ENCODE measurements at places on chromosomes 5 and 9.
A peak's percentile ranks its signal among the peaks of the same experiment; 100 is the strongest.

DNA sequence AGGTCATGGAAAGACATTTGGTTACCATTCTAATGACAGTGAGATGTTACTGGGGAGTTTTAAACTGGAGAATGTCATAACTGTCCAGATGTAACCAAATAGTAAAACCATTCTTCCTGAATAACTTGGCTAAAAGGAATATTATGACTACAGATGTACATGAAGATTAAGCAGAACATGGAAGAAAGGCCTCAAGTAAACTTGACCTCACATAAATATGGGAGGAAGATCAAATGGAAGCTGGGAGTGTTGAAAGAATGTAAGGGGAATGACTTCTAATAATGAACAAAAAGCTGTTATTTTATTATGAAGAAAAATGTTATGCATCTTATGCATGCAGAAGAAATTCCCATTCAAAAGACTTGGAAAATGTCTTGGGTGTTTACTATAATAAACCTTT, 107.7 kb upstream of the CDKN2B start:
- ATAC-seq = no peak

- no peak for ATAC-seq
These were observed 7.3 kb downstream of the CSF1R start for GRCh38 chr5:150078802-150079689.

- no peak for ATAC-seq
These were observed 63.7 kb downstream of the CXXC5 start for GRCh38 chr5:139711906-139712224.

DNA sequence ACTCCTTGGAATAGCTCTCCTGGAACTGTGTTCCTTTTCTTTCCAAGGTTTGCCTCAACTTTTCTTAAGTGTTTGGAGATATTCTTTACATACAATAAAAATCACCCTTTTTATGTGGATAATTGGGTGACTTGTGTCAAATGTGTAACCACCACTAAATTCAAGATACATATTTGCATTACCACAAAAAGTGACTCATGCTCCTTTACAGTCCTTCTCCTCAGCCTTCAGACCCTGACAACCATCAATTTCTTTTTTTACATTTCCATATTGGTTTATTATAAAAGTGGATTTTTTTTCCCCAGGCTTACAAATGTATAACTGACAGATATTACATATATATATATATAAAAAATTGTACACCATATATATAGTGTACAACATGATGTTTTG, 372.0 kb upstream of the KCNN2 start:
- ATAC-seq = no peak

GRCh38 chr9:33320568-33321261, 30.4 kb downstream of the NFX1 start:
- no peak for ATAC-seq

GRCh38 chr5:84303315-84303714, 81.4 kb downstream of the EDIL3 start:
- ATAC-seq = no peak

DNA sequence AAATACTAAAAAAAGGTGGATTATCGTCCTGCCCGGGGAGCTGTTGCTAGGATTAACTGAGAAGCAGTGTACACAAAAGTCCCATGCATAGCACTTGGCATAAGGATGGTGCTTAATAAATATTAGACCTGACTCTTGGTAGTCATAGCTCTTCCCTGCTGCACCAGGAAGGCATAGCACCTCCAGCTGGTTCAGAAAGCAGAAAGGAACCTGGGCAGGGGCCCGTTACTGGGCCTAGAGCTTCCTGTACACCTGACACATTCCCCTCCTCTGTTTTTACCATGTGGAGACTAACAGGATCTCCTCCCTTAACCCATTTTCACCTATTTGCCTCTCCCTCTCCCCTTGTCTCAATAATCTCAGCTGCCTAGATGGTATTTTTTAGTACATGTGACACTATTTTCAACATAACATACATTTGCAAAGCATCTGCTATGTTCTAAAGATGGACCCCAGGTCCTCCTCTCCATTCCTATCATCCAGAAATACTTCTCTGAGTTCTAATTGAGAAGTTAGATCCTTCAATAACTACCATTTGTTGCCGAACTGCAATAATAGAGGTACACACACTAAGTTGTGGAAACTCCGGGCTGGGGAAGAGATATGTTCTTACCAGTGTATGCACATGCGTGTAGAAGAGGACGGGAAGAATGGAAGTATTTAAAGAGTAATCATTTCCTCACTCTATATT, 3.2 kb upstream of the ANP32B start:
- no peak for ATAC-seq

DNA sequence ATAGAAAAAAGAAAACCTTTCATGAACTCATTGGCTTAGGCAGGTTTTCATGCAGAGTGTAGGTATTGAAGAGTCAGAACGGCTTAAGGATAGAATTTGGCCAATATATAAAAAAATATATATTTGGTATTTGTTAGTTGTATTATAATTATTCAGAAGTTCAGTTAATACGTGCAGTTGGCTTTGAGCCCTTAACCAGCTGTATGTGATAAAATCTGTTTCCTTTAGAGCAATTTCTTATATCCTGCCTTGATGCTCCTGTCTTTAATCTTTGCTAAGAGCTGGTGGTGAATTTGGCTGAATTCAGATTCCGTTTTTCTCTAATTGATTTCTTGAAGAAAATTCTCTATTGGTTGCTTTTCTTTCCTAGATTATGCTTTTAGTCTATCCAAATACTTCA, 3.7 kb downstream of the ANXA1 start:
- ATAC-seq = no peak

DNA sequence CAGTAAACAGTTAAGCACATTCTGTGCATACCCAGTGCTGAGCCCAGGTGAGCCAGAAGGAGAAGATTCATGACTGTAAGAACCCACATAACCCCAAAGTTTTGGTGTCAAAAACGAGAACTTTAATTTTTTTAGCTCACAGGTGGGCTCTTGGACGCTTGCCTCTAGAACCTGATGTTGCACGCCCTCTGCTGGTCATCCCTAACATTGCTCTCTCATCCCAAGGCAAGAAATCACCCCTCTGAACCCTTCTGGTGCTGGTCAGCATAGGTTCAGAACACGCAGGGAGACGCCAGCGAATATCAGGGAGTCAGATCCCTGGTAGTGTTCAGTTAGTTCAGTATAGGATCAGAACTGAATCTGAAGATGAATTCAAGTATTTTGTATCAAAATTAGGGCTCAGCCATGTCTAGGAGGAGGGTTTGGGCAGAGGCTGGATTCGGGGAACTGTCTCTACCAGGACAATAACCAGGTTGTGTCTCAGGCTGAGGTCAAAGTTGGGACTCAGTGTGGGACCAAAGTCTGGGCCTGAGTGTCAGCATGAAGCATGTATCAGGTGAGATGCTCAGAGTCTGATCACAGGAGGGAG, 4.1 kb upstream of the DNAJB5 start:
- ATAC-seq = no peak

- ATAC-seq = no peak
These were observed 33.9 kb upstream of the SH3PXD2B start for GRCh38 chr5:172488221-172488620.

DNA sequence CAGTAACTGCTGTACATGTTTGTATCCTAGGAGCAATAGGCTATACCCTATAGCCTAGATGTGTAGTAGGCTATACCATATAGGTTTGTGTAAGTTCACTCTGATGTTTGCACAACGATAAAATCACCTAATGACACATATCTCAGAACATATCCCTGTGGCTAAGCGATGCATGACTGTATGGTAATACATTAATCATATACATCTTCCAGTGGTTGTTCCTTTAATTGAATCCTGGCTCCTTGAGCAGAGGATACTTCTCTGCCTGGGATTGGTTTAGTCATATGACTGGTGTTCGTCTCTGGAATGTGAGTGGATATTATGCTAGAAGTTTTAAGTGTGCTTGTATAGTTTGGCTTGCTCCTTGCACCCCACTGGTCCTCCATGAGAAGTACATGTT, 425.8 kb downstream of the MAN2A1 start:
- ATAC-seq = no peak

DNA sequence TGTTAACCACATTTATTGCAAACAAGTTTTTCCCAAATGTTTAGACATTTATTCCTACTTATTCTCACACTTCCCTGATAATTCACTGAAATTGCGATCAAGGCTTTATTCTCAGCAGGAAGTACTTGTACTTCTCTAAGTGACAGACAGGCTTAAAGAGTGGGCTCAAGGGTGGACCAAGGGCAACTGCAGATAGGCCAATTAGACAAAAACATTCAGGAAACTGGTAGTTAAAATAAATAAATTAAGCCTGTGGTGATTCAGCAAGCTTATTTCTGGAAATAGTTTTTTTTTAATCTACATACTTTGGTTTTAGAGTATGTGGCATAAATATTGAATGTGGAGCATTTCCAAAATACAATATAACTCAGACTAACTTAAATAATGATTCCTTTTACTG, 136.1 kb downstream of the UGCG start:
- no peak for ATAC-seq

GRCh38 chr5:22596404-22596970, 256.7 kb downstream of the CDH12 start:
- no peak for ATAC-seq

DNA sequence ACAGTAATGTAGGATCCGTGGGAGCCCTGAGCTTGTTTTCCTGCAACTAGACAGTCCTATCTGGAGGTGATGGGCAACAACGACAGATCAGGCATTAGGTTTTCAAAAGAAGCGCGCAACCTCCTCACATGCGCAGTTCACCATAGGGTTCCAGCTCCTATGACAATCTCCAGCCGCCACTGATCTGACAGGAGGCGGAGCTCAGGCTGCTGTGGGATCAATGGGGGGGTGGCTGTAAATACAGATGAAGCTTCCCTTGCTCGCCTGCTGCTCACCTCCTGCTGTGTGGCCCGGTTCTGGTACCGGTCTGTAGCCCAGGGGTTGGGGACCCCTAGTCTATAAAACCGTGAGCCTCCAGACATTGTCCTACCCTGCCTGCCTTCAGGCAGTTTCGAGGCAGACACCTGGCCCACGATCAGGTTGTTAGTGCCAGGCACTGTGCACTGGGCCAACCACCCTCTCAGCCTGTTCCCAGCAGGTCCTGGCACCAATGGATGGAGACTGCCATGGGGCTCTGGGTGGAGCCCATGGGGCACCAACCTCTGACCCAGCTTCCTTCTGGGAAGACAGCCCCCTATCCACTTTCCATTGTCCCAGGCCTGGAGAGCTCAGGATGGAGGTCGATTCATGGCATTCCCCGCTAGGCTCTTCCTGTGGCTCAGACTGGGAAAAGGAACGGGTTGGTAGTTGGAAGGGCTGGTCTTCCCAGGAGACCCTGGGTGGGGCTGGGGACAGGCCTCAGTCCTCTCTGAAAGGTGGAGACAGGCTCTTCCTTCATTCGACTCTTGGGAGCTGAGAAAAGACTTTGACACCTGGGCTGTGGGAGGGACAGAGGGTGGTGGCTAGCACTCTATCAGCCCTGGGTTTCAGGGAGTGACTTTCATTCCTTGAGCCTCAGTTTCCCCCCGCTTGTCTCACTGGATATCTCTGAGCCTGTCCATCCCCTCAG, 1.7 kb downstream of the ENDOG start:
- no peak for ATAC-seq

- no peak for ATAC-seq
These were observed 808.4 kb downstream of the CDH18 start for GRCh38 chr5:19179571-19179970.

DNA sequence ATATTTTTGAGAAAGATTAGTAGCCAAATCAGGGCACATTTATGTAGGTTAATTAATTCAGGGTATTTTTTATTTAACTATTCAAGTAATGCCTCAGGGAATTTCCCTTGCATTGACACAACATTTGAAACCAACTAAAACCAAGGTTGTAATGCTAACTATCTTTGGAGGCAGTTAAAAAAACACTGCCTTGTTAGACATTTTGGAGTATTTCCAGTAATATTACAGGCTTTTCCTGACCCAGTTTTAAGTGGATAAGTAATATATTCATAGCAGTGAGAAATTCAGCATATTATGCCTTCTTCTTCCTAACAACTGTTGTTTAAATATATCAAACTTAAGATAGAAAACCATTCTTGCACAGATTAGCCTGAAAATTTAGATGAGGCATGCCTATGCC, 175.1 kb downstream of the TMC1 start:
- ATAC-seq = no peak

- ATAC-seq = no peak
These were observed 35.6 kb downstream of the NIM1K start for GRCh38 chr5:43227655-43228054.

GRCh38 chr5:71862507-71863060, 143.5 kb downstream of the CARTPT start:
- no peak for ATAC-seq

- ATAC-seq = no peak
These were observed 12.5 kb upstream of the NREP start for GRCh38 chr5:111769541-111769940.

DNA sequence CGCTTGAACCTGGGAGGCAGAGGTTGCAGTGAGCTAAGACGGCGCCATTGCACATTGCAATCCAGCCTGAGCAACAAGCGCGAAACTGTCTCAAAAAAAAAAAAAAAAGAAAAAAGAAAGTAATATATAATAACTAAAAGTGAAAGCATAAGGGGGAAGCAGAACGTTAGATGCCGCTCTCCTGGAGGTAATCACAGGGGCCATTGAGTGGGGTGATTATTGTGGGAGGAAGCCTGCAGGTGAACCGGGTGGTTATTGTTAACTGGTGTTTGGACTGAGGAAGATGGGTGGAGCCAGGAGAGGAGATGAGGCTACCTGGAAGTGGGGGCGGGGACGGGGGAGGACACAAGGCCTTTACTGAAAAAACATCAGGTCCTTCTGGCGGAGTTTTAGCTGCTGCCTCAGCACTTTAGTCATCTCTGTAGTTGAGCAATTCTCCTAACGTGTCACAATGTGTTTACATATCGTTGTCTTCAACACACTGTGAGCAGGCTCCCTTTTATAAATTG, 5.3 kb upstream of the TJP2 start:
- ATAC-seq = peak; percentile 80
